Activated naive CD4-positive, alpha-beta T cell treated with Interleukin-2 at 50 U/mL for 16 hours (primary cell): ENCODE measurements at places on chromosomes 3 and 15.

GRCh38 chr15:29139540-29140459 is 129.8 kb downstream of the NSMCE3 start:
- DNase-seq = peak; percentile 50

DNA sequence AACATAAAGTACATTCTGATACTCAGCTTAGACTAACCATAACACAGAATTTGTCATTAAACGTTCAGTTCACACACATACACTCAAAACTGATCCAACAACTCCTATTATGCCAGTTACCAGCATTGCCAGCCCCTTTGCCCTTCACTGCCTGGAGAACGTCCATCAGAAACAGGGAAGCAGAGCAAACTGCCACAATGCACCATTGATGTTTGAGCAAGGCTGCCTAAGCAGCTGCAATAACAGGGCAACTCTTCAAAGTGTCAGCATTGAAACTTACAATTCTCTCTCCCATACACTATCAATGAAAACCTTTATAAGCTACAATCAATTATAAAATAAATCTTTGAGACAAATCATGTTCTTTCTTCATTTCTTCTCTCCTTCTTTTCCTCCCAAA is 85.1 kb downstream of the ZBTB20 start:
- DNase-seq = no peak

DNA sequence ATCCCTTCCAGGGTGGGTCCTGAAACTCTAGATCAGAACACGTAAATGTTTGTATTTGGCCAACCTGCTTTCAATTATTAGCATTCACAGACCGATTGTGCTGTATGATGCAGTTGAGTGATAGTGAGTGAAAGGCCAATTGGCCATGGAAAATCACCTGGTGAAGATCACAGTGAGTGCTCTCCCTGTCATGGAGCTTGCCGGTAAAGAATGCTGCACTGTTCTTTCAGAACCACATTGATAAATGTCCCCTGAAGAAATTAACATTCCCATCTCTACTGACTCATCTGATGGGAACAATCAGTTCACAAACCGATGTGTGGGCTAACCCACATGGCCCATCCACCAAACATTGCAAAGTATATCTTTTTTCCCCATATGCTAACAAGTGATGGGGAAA is 324.8 kb upstream of the TBL1XR1 start:
- DNase-seq = no peak

DNA sequence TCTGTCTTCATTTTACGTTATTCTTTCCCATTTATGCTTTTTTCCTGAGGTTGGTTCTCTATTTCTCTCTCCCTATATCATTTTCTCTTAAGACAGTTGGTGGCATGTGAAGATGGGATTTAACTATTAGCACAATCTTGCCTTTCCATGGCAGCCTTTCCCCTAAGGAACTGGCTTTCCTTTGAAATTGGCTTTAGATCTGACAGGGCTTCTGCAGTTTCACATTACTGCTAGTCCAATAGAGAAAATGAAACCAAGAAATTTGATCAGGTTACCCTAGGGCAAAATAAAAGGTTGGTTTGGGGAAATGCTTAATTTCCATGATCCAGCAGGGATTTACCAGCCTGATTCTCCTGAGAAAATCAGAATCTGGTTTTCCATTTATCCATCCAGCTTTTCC is 22.7 kb upstream of the CHL1 start:
- no peak for DNase-seq

DNA sequence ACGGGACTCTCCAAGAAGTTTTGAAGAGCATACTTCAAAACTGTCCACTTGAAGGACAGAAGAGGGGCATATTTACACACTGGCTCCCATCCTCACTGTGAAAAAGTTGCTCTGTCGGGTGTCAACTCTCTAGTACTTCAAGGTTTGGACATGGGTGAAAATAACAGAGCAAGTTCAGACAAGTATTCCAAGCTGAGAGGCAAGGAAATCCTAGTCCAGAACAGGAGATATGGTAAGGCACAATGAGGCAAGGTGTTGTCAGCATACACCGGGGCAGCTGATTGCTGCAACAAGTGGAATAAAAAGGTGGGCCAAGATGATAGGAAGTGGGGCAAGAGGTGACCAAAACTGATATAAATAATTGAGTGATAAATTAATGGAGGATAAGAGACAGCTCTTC is 4.8 kb upstream of the TFDP2 start:
- no peak for DNase-seq

GRCh38 chr3:170997961-170998913 is 28.3 kb downstream of the SLC2A2 start:
- DNase-seq = no peak

- DNase-seq = no peak
These were observed 40.5 kb downstream of the SV2B start for GRCh38 chr15:91140601-91141000.

DNA sequence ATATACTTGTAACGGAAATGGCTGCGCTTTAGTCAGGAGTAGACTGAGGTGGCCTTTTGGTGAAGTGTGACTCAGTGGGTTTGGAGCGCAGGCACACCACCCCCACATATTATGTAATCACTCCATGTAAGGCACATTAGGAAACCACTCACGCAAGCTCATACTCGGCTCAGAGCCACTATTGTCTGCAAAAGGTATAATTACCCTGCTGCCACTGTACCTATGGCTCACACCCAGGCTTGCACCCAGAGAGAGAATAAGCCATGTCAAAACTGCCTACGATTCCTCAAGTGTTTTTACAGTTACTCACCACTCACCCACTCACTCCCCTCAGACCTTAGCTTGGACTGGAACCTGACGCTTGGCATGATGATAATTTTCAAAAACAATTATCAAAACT is 611.9 kb upstream of the CCDC54 start:
- no peak for DNase-seq

GRCh38 chr15:91678003-91678402 is 175.5 kb upstream of the SLCO3A1 start:
- DNase-seq = no peak

GRCh38 chr3:141656771-141657170 is 81.3 kb upstream of the RNF7 start:
- no peak for DNase-seq

DNA sequence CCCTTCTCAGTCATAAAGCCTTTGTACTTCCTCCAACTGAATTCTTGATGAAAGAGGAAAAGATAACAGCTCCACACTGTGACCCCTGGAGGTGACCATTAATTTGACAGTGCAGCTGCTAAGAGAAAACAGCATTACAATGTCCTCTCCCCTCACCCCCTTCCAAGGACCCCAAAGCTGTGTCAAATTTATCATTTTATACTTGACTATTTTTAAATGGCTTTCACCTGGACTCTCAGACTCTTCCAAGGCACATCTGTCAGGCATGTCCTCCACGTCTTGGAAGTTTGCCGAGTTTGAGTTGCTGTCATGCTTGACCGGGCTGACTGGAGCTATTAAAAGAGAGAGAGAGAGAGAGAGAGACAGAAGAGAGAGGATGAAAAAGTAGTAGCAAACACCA is 236.5 kb downstream of the WDR72 start:
- DNase-seq = no peak

DNA sequence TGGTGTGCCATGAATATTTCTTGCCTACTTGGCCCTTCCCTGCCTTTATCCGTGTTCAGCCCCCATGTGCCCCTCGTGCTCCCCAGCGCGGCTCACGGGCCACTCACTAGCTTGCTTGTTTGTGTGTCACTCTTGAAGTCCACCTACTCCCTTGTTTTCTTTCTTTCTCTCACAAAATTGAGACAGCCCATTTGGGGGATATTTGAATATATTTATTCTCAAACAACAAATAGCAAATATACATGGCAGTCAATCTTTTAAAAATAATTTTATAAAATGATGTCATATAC is 82.2 kb downstream of the PLXNA1 start:
- DNase-seq = no peak

GRCh38 chr3:3443482-3443881 is 264.0 kb upstream of the CRBN start:
- no peak for DNase-seq

- no peak for DNase-seq
These were observed 773 bp downstream of the ANKRD28 start for GRCh38 chr3:15796771-15797641.

DNA sequence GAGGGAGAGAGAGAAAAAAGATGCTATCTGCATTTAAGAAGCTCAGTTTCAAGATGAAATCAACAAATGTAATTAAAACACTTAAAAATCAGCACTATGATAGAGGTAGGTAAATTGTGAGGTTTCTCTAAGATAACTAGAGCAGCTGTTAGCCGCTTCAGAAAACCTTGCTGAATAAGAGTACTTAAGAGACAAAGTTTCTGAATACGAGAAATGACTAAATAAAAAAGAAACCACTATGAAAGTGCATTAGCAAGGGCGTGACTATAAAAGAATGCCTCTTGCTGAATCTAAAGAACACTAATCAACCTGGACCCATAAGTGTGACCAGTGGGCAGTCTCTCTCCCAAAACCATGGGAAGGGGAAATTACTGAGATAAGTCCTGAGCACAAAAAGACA is 41.8 kb downstream of the IQCB1 start:
- no peak for DNase-seq

DNA sequence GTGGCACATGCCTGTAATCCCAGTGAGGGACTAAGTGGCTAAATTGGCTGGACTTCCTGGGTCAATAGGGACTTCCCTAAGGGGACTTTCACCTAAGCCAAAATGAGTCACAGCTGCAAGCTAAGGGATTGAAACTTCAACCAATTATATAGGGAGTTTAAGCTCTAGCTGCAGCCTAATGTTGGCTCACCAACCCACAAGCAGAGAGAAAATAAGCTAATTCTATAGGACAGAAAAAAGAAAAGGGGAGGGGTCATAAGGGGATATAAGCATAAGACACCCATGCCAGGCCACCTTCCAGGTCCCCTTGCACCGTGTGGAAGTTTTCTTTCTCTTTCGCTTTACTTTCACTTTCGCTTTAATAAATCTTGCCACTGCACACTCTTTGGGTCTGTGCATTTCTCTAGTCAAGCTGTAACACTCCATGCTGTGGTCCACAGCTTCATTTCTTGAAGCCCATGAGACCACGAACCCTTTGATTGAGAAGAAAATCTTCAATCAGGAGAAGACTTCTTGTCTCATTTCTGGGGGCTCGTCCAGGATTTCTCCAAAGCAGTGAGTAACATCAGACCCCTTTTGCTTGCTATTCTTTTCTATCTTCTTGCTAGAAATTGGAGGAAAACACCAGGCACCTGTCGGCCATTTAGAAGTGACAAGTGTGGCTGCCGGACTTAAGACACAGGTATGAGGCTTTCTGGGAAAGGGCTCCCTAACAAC is 192.3 kb downstream of the IGSF11 start:
- DNase-seq = no peak

DNA sequence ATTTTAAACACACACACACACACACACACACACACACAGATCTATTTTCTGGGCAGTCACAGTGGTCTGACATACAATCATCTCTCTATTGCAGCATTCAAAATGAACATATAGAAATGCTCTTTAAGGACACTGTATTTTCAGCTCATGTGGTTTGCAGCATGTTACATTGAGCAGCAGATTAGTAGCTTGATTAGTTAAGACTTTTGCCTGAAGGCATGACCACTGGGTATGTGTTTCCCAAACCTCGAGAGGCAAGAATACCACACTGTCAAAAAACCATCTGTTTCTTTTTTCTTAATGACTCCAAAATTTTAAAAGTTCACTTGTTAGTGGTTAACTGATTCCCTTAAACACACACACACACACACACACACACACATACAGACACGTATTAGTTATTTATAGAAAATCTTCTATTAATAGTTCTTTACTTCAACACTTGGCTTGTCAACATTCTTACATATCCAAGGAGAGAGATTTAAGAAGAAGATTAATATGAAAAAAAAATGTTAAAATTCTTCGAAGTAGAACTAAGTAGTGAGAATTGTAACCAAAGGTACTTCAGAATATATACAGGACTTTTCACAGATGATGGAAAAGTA is 518.2 kb downstream of the CADM2 start:
- no peak for DNase-seq

DNA sequence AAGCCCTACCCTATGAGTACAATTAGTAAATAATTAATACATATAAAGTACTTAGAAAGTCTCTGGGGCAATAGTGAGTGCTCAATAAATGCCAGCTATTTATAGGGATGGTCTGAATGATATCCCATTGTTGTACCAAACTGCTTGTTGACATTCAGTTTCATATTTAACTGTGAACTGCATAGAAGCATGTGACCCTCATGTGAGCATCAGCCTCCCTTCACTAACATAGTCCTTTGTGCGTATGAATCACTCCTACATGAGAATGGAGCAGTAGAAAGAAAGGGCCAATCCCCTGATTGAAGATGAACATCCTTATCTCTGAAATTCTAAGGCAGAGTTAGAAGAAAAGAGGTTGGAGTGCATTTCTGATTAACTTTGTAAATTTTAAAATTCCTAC is 68.7 kb upstream of the ATP10A start:
- no peak for DNase-seq

GRCh38 chr3:10495003-10495402 is 10.4 kb downstream of the ATP2B2 start:
- DNase-seq = no peak

- no peak for DNase-seq
These were observed 10.1 kb downstream of the KLF13 start for GRCh38 chr15:31336593-31337295.

DNA sequence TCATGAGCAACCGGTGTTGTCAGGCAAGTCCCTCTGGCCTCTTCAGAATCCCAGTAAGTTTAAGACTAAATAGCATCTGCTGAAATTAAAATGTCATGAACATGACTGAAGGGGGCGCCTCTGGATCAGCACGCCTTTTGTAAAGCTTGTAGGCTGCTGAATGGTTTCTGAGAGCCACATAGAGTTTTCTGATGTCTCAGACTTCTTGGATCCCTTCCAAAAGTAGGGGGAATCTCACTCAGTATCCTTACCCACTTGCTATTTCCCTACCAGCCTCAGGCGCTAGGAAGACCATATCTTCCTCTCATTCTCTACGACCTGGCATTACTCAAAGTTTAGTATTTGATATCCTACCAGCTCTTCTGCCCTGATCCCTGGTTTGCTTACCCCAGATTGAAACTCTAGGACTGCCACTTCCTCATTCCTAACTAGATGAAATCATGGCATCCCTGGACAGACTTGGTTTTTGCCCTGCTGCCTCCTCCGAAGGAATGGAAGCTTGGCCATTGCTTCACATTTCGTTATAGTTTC is 62.7 kb upstream of the CD47 start:
- peak; percentile 45 for DNase-seq

GRCh38 chr3:151584566-151584965 is 123.7 kb upstream of the IGSF10 start:
- no peak for DNase-seq

DNA sequence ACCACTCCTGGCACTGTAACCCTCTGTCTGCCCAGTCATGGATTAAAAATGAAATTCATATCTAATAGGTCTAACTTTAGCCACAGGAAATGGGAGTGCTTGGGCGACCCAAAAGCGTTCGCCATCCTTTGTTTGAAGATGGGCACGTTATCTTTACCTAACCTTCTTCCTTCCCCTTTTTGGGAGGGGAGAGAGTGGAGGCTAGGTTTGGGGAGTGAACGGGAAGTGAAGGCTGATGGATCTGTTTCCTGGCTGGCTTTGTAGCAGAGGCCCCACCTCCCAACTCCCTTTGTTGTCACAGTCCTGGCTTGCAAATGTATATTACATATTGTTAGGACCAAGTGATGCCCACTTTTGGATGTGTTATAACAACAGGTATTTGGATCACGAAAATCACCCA is 98.1 kb upstream of the ARHGEF3 start:
- DNase-seq = no peak
